ENCODE measurements at places on chromosomes 7 and 10.
A peak's percentile ranks its signal among the peaks of the same experiment; 100 is the strongest.

GRCh38 chr10:67036808-67037207 is 111.0 kb downstream of the LRRTM3 start:
- DNase-seq = peak; percentile 16

DNA sequence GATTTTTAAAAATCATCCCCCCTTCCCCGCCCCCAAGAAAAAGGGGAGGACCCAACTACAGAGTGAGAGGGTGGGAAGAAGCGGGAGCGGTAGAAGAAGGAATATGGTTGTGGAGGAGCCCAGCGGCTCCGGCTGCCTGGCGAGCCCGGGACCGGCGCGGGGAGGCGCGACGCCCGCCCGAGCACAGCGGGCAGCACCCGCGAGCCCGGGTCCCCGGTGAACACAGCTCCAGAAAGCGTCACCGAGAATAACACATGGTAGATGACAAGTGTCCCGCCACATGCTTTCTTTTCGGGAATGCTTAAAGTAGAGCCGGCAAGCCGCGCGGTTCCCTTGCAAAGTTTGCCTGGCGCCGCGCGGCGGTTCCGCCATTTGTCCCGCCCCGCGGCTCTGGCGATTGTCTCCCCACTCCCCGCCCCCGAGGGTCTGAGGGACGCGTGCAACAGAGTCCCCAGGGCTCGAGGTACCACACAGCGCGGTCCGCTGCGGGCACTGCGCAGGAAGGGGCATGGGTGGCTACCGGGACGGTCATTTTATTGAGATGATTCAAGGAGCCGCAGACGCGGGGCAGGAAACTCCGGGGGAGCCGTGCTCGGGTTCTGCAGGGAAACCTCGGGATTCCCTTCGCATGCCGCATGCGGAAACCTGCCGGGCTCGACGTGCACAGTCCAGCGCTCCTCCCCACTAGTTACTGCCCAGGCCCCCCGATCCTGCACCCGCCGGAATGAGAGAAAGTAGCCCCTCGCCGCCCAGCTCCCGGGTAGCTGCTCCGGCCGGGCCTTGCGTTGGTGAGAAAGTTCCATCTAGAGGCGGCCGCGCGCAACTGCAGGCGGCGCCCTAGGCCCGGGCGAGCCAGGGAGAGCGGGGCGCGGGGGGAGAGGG is 781 bp upstream of the GRM8 start:
- peak; percentile 55 for DNase-seq

GRCh38 chr7:27410812-27411544 is 168.4 kb downstream of the EVX1 start:
- DNase-seq = no peak

GRCh38 chr10:47147186-47147585 is 152.8 kb upstream of the GDF10 start:
- DNase-seq = peak; percentile 55

- DNase-seq = no peak
These were observed 681.0 kb upstream of the C7orf33 start for GRCh38 chr7:147909431-147910148.

GRCh38 chr7:91940171-91940570 is 491 bp upstream of the AKAP9 start:
- DNase-seq = peak; percentile 26

DNA sequence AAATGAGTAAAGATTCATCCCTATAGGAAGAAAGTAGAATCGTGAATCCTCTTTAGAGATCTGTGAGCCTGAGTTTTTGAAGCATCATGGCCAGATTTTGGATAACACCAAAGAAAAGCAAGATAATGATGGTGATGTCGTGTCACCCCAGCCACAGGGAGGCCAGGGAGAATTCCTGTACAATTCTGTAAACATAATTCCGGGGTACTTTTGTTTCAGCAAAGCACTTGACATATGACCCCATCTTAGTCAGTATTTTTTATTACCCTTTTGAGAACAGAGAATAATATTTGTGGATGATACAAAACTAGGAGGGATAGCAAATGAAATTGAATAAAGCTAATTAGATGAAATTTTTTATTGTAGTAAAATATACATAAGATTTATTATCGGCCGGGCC is 33.8 kb downstream of the NACAD start:
- DNase-seq = no peak

DNA sequence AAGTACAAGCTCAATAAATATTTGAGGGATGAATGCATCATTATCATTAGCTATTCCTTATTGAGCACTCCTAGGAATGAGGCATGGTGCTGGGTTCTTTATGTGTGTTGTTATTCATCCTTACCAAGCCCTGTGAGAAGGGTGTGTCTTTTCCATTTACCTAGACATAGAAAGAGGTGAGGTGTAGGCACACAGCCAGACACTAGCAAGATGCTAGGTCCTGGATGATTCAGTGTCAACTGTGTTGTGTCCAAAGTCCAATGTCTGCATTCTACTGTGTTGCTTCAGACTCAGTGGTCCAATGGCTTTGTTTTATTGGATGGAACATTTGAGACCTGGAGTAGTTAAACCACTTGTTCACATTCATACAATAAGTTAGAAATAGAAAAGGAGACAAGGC is 605.5 kb downstream of the LRMDA start:
- DNase-seq = no peak

DNA sequence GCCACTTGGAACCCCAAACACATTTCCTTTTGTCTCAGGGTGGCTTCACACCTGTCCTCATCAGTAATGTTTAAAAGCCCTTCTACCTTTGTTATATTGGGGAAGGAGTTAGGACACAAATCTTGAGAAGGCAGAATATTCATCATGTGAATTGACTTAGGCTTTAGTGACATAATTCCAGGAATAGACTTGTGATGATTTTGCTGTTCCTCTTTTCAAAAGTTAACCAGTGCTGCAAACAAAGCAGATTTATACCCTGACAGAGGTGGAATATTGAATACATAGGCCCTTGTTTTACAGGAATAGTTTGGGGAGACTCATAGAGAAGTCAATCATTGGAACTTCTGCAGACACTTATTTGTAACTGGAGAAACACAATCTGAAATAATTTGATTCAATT is 27.0 kb downstream of the ZNF786 start:
- no peak for DNase-seq

DNA sequence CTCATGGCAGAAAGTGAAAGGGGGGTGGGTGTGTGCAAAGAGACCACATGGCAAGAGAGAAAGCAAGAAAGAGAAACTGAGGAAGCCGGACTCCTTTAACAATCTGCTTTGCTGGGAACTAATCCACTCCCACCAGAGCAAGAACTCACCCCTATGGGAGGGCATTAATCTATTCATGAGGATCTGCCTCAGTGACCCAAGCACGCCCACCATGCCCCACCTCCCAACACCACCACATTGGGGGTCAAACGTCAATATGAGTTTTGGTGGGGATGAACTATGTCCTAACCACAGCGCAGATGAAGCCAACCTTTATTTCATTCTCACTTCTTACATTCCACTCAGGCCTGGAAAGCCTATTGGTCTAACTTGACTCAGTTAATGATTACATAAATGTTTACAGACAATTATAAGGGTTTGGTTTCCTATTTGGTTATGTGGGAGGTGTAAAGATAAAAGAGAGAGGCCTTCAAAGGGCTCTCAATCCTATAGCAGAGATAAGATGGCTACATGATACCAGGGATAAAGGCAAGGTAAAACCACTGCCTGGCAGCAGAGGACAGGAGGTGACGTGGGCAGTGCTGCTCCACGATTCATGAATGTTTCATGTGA is 601.8 kb downstream of the PARD3 start:
- no peak for DNase-seq

GRCh38 chr10:17046989-17047388 is 82.6 kb downstream of the CUBN start:
- no peak for DNase-seq

DNA sequence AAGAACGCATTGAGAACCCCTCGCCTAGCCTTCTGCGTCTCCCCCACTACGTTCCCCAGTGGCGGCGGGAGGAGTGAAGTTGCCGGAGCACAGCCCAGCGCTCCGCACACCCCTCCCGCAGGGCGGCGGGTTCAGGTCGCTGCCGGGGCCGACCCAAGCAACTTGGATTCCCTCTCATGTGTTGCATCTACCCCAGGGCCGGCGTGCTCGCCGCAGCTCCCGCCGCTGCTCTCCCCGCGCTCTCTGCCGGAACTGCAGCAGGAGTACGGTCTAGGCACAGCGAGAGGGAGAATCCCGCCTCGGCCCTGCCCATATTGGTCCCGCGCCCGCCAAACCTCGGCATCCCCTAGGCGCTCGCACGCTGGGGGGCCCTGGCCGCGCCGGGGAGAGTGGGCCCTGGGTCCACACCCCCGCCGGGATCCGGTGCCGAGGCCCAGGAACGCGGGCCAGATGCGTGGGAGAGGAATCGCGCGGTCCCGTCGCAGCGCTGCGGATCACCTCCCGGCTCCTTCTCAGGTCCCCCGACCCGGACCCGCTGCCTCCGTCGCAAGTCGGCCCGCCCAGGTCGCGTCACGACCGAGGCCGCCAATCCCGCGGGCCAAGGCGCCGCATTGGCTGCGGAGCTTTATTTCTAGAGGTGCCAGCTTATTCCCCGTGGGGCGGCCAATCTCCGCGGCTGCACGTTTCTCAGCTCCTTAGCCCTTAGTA is 648 bp upstream of the TMEM243 start:
- peak; percentile 83 for DNase-seq

GRCh38 chr10:26367771-26368170 is 70.4 kb upstream of the APBB1IP start:
- peak; percentile 54 for DNase-seq

DNA sequence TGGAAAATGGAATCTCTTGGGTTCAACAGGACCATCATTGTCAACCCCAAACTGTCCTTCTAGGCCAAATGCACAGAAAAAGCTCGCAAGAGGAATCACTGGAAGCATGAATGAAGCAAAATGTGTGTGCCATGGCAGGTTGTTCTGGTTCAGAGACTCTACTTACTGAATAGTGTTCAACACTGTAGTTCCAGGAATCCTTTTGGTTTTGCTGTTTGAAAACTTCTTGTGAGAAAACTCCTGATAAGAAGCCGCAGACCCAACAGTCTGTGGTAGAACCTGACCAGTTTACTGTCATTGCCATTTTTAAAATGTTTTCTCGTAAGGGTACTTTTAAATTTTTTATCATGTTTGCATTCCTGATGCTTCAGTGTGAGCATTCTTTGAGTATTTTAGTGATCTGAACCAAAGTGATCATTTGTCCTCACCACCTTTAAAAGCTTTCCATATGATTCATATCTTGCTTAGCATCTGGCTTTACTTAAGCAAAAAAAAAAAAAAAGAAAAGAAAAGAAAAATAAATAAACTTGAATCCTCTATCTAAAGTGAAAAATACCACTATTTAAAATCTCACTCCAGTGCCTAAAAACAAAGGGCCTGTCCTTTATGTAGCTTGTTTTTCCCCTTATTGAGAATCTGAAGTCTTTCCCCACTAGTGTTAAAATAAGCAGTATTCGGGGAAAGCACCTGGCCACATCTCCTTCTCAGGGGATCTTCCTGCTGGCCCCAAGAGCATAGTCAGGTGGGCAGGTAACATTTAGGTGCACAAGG is 92.4 kb downstream of the WNT2 start:
- DNase-seq = no peak

DNA sequence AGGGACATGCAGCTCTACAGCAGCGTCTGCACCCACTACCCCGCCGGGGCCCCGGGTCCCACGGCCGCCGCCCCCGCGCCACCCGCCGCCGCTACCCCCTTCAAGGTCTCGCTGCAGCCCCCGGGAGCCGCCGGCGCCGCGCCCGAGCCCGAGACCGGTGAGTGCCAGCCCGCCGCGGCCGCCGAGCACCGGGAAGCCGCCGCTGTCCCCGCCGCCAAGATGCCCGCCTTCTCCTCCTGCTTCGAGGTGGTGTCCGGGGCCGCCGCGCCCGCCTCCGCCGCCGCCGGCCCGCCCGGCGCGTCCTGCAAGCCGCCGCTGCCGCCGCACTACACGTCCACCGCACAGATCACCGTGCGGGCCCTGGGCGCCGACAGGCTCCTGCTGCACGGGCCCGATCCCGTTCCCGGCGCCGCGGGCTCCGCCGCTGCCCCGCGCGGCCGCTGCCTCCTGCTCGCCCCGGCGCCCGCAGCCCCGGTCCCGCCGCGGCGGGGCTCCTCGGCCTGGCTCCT is 631 bp downstream of the OTUD1 start:
- no peak for DNase-seq

DNA sequence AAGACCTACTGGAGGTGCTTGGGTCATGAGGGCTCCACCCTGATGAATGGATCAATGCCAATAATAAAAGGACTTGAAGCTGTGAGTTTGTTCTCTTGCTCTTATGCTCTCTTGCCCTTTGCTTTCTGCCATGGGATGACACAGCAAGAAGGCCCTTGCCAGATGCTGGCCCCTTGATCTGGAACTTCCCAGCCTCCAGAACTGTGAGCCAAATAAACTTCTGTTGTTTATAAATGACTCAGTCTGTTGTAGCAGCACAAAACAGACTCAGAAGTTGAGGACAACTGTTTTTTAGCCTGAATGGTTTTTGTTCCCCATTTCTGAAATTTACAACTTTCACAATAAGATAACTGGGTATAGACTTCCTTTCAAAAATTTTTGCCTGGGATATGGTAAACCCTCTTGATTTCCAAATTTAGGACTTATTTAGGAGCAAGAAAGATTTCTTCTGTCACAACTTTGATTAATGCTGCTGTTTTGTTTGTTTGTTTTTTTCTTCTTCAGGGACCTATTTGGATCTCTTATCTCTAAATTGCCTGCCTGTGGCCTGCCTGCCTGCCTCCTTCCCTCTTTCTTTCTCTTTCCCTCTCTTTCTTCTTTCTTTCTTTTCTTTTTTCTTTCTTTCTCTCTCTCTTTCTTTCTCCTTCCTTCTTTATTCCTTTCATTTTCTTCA is 12.1 kb downstream of the ENTPD1 start:
- no peak for DNase-seq

DNA sequence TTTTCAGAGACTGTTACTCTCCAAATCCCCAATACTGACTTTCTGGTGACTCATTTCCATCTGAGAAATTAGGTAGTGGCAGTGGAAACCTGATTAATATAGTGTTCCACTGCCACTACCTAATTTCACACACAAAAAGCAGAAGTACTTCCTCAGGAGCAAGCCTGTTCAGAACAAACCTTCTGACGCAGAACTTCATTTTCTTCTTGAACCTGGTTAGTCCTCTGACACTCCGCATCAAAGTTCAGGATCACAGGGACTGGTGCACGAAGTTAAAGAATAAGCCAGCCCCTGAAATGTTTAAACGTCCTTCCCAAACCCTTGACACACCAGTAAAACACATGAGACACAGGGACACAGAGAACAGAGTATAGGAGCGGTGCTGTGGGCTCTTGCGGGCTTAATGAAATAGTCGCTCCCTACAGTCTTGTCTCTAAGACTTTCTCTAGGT is 4.4 kb downstream of the WDR91 start:
- DNase-seq = no peak

- no peak for DNase-seq
These were observed 15.4 kb downstream of the PPP2R2D start for GRCh38 chr10:131915990-131916766.

DNA sequence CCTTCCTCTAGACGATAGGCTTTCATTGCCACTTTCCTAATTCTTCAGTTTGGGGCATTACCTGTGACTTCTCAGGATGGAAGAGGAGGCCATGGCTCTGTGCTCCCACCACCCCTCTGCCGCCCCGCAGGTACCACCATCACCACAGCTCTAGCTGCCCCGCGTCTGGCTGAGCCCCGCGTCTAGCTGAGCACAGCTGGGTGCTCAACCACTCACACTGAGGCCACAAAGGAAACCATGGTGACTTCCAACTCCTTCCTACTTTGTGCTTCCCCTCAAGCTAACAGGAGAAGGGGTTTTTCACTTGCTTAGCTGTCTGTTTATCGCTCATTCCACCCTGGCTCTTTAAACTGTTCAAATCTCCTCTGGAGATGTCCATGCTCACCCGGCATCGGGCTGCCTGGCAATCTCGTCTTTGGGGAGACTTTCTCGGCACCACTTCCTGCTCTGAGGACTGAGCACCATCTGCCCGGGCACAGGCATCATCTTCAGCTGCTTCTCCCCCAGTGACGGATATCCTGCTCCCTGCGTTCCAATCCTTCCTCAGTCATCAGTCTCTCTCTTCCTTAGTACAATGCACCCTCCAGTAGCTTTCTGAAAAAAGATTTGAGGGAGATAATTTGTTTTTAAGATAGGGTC is 59.4 kb downstream of the MAD1L1 start:
- DNase-seq = no peak

Data from HT1080 (cell line).